ENCODE measurements at places on chromosomes 6 and 20.
A peak's percentile ranks its signal among the peaks of the same experiment; 100 is the strongest.

DNA sequence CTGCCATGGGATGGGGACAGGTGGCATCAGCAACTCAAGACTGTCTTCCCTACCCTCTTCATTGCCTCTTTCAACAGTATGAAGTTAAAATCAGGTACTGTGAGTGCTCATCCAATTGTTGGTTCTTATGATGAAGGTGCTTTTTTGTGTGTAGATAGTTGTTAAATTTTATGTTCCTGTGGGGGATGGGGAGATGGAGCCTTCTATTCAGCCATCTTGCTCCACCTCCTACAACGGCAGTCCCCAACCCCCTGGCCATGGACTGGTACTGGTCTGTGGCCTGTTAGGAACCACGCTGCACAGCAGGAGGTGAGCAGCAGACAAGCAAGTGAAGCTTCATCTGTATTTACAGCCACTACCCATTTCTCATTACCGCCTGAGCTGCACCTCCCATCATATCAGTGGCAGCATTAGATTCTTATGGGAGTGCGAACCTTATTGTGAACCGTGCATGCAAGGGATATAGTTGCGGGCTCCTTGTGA, 47.8 kb upstream of the TOP1 start:
- no peak for DNase-seq

- no peak for DNase-seq
Measured at GRCh38 chr6:138226700-138227315, 8.5 kb upstream of the PBOV1 start.

GRCh38 chr6:46262928-46263706, 92.3 kb upstream of the ENPP5 start:
- no peak for DNase-seq

DNA sequence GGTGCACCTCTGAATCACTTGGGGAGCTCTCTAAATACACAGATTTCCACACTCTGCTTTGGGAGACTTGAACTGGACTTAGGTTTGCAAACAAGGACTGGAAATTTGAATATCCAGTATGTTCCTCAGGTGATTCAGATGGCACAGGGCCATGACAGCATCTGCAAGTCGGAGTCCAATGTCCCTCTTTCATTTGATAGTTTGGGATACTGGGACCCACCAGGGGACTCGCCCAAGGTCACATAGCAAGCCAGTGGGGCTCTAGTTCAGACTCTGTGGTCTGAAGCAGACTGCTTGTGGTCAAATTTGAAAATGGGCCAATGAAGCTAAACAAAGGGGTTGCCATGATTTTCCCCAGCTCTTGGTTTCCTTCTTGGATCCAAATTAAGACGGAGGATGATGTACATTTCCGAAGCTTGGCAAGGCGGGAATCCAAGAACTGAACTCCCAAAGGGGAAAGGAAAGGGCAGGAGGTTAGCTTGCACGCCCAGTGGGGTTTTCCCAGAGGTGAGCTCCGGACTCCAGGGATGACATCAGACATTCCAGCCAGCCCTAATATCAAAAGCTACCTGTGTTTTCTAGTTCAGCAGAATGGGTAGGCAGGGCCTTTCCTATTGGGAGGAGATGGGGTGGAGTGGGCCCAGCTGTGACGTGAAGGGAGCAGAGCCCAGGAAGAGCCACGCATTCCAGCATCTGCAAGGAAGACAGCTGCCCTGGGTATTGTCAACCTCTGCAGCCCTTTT, 3.4 kb upstream of the SYS1 start:
- DNase-seq: no peak

DNA sequence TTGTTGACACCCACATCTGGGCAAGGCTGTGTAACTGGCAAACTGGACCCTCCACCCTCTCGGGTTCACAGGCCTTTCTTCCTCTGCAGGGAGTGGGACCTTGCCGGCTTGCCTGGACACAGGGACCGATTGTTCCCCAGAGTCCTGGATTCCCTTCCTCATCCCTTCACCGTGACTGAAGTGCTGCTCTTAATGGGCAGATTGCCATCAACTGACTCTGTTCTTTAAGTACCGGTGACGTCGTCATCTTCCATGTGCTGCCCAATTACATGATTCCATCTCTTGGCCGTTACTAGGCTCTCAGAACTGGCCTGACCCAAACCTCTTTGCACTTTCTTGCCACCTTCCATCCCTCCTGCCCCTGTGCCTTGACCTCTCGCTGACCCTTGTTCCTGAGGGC, 85.4 kb downstream of the EYA4 start:
- DNase-seq: no peak

GRCh38 chr6:24719125-24719971, at the start of gene C6orf62:
C6orf62 (minus strand) TSS chr6:24719154; CDS start chr6:24718668, 486 bp downstream.
- DNase-seq: peak; percentile 37

DNA sequence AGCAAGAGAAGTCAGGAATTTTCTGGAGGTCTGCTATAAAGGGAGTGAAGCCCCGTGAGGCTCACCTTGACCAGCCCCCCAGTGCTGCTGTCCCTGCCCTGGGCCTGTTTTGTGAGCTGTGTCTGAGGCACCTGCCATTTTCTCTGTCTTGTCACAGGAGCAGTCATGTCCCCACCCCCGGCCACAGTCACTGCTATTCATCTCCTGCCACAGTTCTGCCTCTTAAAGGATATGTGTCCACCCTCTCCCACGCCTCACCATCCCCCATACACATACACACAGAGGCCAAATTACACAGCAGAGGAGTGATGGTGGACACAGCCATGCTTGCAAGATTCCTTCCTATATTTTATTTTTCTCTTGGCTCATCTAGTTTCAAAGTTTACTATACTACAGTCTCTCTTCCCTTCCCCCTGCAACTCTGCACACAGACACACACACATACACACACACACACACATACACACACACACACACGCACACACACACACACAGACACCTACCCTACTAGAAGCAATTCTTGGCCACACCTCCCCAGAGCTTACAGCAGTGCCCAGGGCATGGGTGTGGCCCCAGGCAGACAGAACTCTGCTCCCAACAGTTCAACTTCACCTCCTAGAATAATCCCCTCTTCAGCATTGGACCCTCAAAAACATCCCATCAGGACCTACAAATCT, 68.7 kb upstream of the TAB2 start:
- peak; percentile 3 for DNase-seq

- no peak for DNase-seq
Measured at GRCh38 chr6:165117121-165117520, 192.3 kb downstream of the C6orf118 start.
